ENCODE measurements at places on chromosomes 5 and 9.

GRCh38 chr9:129077236-129077635, 3.7 kb upstream of the DOLPP1 start:
- DNase-seq = no peak

- DNase-seq = no peak
Measured at GRCh38 chr5:158951436-158952247, 148.1 kb downstream of the EBF1 start.

DNA sequence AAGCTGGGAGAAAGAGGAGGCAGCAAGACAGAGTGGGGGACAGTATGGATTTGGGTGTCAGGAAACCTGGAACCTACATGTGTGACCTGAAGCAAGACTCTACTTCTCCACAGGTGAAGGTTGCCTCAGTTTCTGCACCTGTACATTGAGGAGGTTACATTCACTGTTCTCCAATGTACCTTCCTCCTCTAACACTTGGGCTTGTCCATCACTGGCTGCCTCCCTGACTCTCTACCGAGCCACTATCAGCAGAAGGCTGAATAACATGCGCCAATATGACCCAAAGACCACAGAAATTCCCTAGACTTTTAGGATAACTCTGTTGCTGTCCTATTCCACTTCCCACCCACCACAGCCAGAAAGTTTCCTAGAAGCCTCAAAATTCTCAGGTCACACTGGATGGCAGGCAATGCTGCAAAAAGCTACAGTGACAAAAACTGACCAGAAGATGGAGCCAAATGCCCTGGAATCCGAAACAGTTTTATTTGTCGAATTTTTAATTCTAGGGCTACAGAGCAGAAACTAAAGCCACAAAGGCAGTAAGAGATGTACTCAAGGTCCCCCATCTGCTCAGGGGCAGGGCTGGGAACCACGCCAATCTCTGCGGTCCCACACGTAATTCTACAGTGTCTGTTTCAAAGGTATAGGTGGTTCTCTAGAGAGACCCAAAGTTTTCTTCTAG, 64.4 kb downstream of the FAM114A2 start:
- DNase-seq = peak; percentile 39

DNA sequence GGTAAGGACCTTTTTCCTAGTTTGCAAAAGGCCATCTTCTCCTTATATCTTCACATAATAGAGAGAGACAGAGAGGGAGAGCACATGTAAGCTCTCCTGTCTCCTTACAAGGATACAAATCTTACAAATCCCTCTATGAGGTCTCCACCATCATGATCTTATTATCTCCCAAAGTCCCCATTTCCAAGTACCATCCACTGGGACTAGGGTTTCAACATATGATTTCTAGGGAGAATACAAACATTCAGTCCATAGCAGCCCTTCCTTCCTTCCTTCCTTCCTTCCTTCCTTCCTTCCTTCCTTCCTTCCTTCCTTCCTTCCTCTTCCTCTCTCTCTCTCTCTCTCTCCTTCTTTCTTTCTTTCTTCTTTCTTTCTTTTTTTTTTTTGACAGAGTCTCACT, 1132.9 kb upstream of the WWC1 start:
- DNase-seq = no peak

DNA sequence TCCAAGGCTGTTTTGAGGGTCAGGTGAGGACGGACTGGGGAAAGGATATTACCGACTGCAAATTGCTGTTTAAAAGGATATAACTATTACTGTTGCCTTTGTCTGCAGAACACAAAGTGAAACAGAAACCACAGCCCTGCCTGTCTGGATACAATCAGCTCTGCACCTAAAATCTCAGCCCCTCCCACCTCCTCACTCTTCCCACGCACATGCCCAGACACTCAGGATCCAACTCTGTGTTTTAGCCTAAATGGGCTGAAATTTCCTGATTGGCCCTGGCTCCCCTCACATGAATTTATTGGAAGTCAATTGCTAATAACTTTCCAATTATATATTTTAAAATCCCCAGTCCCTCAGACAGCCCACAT, 176.3 kb upstream of the PPP1R26 start:
- DNase-seq = no peak

DNA sequence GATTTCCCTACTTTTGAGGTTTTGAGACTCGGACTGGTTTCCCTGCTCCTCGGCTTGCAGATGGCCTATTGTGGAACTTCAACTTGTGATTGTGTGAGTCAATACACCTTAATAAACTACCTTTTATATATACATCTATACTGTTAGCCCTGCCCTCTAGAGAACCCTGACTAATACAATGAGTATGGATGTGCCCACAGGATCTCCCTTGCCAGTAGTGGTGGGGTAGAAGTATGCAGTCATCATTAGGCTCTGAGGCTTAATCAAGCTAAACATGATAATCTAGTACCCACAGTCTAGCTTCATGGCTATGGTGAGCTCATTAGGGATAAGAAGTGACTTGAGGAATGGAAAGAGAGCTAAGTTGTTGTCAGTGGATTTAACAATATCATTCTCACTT, 412.8 kb upstream of the PTGER4 start:
- DNase-seq = no peak

- DNase-seq = no peak
Measured at GRCh38 chr9:133973791-133974630, 18.1 kb downstream of the VAV2 start.

DNA sequence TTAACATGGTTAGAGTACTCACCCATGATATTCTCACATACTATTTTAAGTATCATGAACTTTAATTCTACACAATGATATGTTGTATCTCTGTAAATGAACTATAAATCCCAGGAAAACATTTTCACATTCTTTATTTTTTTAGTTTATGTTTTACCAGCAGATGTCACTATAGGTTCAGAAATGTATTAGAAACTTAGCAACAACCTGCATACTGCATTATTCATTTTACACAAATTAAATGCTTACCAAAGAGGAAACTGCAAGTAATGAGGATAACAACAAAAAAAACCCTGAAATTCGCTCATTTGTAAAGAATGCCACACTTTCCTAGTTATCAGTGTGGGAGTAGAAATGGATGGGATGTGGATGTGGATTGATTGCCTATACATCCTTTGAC, 217.5 kb upstream of the OTULINL start:
- no peak for DNase-seq

DNA sequence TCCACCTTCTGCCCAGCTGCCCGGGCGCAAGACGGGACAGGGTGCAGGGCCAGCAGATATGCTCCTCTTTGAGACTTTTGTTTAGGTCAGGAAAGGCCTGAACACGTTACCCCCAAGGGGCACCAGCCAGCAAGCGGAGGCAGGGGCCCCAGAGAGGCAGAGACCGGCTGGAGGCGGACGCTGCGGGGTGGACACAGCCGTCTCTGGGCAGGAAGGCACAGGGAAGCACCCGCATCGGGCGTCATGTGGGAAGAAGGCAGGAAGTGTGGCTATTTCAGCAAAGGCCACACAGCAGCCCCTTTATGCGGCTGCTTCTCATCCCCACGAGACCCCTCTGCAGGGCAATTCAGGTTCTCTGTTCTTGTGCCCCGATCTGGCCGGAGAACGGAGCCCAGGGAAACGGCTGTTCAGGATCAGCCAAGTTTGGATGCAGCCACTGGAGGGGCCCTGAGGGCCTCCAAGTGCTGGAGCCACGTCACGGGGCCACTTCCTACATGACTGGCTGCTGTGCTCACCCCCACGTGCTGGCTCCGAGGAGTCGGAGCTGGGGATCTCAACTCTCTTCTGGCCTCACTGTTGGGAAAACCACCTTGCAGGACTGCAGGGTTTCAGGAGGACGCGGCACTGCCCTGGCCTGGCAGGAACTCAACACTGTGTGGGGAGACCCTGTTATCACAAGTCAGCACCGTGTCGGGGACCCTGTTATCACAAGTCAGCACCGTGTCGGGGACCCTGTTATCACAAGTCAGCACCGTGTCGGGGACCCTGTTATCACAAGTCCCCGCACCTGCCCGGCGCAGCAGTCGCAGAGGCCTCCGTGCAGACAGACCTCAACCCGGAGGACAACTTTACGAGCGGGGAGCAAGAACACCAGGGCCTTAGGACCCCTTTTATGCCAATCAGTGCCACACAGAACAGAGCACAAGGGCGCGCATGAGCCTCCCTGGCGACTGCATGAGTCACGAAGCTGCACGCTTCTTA, 44.4 kb downstream of the SLC12A7 start:
- DNase-seq = no peak

- DNase-seq = no peak
Measured at GRCh38 chr5:51404255-51404654, 21.0 kb downstream of the ISL1 start.

GRCh38 chr5:155833287-155833686, 493.7 kb upstream of the SGCD start:
- no peak for DNase-seq

GRCh38 chr5:142819825-142820224, 49.6 kb downstream of the ARHGAP26 start:
- no peak for DNase-seq

DNA sequence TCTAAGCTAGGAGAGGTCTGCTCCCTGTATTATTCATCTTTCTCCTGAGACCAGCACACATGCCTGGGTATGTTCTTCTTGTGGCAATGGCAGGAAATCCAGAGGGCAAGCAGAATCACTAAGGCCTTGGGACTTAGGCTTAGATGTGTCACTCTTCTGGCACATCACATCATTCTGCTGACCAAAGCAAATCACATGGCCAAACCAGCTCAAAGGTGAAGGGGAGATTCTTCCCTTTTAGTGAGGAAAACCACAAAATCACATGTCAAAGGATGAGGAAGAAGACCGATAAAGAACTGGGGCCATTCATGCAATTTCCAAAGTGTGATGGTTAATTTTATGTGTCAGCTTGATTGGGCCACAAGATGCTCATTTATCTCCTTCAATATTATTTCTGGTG, 5.7 kb upstream of the AGGF1 start:
- DNase-seq = no peak

- no peak for DNase-seq
Measured at GRCh38 chr5:150502106-150502505, 5.8 kb upstream of the NDST1 start.

- DNase-seq = no peak
Measured at GRCh38 chr9:112198646-112199045, 23.5 kb upstream of the SUSD1 start.

GRCh38 chr5:418162-419121, 24.5 kb upstream of the EXOC3 start:
- DNase-seq = no peak

GRCh38 chr5:105263515-105263914, 1700.9 kb upstream of the NUDT12 start:
- DNase-seq = no peak

DNA sequence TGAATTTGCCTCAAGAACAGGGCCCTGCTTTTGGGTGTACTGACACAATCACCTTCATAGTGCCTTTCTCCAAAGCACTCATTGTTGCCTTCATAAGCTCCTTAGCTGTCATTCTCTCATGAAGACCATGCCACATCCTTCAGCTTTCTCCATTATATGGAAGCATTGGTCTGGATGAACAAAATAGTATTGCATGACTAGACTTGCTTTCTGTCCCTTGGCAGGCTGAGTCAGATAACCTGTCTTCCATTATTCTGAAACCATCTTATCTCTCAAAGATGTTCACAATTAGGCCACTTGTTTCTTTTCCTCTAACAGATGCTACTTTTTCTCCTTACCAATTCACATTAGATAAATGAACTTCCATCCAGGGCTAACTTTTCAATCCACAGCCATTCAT, 297.9 kb downstream of the IRX1 start:
- DNase-seq = no peak

- DNase-seq = no peak
Measured at GRCh38 chr9:75041041-75041440, 12.9 kb upstream of the CARNMT1 start.

DNA sequence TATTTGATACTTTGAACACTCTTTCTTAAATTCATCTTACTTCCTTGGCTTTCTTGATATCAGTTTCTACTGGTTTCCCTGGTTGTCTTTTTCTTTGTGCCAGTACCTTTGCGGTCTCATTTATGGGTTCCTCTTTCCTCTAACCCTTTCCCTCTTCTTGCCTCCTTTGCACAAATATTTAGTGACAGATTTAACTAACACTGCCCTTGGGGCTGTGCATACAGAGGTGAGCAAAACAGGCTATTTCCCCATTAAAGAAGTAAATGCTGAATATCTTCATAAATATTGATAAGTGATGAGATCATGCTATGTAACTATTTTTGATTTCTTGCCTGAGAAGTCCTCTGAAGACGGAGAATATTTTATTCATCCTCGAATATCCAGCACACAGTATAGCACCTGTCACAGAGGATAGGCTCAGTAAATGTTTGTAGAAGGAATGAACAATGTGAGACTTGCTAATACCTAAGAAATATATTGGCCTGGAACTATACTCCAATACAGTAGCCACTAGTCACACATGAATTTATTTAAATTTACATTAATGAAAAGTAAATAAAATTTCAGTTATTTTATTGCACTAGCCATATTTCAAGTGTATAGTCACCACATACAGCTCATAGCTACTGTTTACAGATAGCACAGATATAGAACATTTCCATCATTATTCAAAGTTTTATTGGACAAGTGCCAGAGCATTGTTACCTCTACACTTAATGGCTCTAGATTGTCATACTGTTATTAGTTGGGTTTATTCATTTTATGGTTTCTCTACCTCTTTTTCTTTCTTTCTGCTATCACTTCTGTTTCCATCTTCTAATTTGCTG, 90.4 kb downstream of the RIC1 start:
- no peak for DNase-seq

DNA sequence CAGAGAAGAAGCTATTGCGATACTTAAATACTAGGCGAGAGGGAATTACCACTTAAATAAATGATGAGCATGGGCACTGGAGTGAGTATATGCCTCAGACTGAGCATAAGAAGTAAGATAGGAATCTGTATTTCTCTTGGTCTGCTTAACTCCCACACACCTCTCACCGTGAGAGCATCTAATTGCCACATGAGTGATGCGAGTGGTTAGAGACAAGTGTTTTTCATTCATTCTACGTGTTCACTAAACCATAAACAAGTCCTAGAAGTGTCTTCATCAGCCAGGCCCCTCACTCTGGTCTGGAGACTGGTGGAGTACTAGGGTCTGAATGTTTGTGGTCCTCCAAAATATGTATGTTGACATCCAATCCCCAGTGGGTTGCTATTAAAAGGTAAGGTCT, 150.2 kb upstream of the SLC12A2 start:
- DNase-seq = no peak

- DNase-seq = no peak
Measured at GRCh38 chr9:123645762-123646161, 284.2 kb downstream of the DENND1A start.

DNA sequence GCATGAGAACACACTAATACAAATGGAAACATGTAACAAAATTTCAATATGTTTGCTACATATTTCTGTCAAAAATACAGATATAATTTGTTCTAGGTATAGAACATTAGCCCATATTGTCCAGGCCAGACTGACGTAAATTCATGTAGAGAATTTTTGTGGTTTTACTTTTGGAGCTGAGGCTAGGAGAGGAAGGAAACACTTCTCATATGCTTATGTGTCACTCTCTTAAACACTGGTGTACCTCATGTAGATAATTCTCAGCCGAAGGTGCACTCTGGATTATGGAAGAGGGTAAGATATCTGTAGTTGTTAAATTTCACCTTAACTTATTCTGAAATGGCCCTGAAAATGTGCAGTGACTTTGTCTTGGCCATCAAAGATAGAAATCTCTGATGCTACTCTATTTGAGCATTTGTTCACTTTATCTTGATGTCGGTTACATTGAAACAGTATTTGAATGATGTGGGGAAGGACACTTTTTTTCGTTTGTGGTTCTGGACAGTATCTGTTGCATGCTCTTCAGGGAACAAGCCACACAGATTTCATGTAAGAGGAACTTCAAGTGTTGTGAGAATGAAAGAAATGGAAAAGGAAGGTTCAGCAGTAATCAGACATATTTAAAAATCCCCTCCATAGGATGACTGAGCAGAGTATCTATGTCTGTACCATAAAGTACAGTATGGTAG, 202.7 kb downstream of the SPATA31D1 start:
- DNase-seq = no peak

- no peak for DNase-seq
Measured at GRCh38 chr9:134590240-134591081, 51.1 kb upstream of the COL5A1 start.
